ENCODE measurements at places on chromosomes 16 and 17. TPM values are rescaled to one million over a fixed set of nuclear protein-coding genes. Genes with fewer than 3 reads are reported as not detected.

PLXDC1 gene
- 6.3 TPM for total RNA-seq

MLX gene
- 57.9 TPM for total RNA-seq

CFDP1 gene
- total RNA-seq: 28.4 TPM

DNA sequence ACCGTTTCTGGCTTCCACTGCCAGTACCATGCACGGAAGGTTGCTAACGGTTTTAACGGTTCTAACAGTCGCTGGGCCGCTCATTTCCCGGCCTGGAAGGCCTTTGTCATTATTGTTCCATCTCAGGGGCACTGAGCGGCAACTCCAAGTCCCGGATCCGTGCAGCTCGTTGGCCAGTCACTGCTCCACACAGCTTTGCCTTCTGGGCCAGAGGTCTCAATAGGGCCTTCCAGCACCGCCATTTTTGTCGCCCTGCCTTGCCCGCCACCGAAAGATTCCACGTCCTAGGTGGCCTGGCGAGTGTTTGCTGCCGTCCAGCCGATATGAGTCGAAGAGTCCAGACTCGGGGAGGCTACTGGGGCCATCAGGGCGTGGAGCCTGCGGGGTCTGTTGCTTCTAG, 30.3 kb upstream of the ATF7IP2 start:
- no peak for DNase-seq

- DNase-seq: no peak
Observed at GRCh38 chr17:78134899-78135385, 4.4 kb downstream of the TMC8 start.

GRCh38 chr16:6341981-6342380, 990.7 kb upstream of the RBFOX1 start:
- no peak for DNase-seq
